ENCODE measurements at places on chromosomes 5 and 9. TPM values are rescaled to one million over a fixed set of nuclear protein-coding genes. Genes with fewer than 3 reads are reported as not detected.

DNA sequence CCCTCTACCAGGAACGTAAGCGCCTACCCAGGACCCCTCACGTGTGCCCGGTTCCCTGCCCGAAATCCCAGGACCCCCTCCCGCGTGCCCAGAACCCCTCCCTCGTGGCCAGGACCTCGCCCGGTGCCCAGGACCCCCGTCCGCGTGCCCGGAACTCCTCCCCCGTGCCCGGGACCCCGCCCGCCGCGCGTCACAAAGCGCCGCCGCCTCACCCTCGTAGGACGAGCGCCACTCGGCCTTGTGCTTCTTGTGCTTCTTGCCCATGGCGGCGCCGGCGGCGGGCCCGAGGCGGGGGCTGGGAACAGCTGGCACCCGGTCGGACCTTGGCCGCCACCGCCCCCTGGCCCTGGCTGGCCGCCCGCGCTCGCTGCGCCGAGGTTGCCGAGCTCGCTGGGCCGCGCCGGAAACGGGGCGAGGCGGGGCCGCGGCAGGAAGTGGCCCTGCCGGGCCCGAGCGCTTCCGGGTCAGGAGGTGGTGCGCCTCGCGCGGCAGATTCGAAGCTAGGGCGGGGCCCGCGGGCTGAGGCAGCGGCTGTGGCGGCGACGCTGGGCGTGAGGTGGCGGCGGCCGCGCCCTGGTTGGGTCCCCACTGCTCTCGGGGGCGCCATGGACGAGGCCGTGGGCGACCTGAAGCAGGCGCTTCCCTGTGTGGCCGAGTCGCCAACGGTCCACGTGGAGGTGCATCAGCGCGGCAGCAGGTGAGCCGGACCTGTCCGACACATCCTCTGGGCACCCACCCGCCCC, at the start of the genes BRD9 and TRIP13:
TSS of gene BRD9 (minus strand) at position 408 of the 743 bp plus-strand sequence. CDS start at position 264, 144 bp downstream.
TSS of gene TRIP13 (plus strand) at position 491 of the 743 bp plus-strand sequence. CDS start at position 606, 115 bp downstream.
- DNase-seq = peak; percentile 82

- no peak for DNase-seq
Measured at GRCh38 chr9:21996858-21997257, 2.3 kb downstream of the CDKN2B-AS1 start.

DNA sequence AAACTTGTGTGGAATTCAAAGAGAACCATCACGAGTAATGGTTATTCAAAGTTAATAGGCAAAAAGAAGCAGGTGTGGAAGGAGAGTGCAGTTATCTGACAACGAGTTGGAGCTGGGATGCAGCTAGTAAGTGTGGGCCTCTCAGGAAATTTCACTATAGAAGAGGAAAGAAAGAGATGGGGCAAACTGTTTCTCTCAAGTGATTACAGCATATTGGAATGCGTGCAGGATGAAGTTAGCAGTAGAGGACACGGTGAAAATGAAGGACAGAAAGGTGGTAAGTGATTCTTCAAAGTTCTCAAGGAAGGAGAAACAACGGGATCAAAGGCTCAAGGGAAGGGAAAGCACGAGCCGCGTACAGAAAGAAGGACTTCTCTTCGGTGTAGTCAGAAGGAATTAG, 84.0 kb downstream of the ADAMTS12 start:
- DNase-seq = no peak

GRCh38 chr9:77764894-77765780, 117.0 kb upstream of the GNA14 start:
- no peak for DNase-seq

- DNase-seq = no peak
Measured at GRCh38 chr9:111187376-111187775, 142.6 kb downstream of the OR2K2 start.

DNA sequence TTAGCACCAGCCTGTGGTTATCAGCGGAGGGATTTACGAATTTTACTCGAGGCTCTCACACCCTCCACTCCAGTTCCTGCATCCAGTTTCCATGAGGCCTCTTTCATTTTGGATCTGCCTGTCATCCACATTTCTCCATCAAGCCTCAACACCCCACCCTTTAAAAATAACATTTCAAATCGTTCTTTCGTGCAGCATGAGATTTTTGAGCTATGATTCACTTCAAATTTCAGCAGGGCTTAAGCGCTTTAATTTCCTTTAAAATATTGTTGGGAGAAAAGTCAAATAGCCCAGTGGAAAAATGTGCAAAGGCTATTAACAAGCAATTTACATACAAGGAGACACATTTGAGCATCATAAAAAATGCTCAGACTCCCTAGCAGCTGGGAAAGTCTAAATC, 103.2 kb downstream of the MSX2 start:
- no peak for DNase-seq

GRCh38 chr5:146510559-146511125, 5.3 kb downstream of the GPR151 start:
- no peak for DNase-seq

- no peak for DNase-seq
Measured at GRCh38 chr5:87139795-87140194, 127.9 kb upstream of the RASA1 start.

DNA sequence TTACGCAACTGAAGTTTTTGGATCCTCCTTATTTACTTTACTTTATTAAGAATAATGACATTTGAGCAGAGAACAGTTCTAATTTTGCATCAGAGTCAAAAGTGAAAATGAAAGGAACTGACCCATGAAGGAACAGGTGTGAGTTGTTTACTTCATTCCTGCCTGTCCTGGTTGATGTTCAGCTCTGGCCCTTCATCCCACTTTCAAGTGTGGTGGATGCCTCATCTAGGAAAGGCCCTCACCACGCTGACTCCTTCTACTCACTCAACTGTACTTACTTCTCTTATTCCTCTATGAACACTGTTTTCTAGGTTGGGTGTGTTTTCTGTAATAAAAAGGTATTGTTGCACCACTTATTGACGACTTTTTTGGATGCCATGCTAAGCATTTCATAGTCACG, 61.8 kb upstream of the PLEKHG4B start:
- DNase-seq = no peak

- no peak for DNase-seq
Measured at GRCh38 chr9:114238472-114238871, 83.1 kb downstream of the COL27A1 start.

- DNase-seq = no peak
Measured at GRCh38 chr5:108260858-108261170, 121.1 kb downstream of the FBXL17 start.

- DNase-seq = no peak
Measured at GRCh38 chr9:4821133-4821532, 28.4 kb downstream of the RCL1 start.

GRCh38 chr9:116278326-116278725, 124.7 kb downstream of the PAPPA start:
- no peak for DNase-seq

GRCh38 chr9:13688990-13689600, 409.6 kb upstream of the MPDZ start:
- no peak for DNase-seq

DNA sequence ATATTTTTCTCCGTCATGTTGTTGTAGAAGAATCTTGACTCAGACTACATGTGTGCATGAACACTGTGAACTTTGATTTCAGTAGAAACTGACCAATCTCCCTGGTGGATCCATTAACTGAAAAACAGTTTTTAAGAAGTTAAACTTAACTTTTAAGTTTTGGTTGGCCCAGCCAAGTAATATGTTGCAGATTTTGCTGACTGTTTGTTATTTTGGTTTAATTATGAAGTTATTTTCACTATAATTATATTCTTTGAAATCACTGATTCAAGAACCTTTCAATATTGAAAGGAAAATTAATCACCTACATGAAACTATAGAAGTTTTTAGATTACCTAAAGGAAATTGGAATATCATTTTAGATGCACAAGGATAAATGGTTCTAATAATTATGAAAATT, 373.6 kb upstream of the COX7C start:
- no peak for DNase-seq

DNA sequence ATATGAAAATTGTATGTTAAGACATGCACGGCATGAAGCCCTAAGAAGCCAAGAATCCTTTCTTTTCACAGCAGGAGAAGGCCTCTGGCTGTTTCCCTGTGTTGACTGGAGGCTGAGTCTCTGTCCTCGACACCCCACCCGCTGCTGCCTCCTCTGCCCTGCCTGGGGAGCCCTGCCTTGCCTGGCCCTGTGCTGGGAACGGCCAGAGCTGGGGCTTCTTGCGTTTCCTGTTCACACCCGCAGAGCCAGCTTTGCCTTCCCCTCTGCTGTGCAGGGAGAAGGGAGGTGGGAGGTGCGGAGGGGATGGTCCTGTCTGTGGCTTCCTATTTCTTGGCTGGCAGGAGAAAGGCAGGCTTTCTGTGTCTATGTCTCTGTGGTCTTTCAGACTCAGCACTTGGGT, 6.9 kb upstream of the GMCL2 start:
- DNase-seq = no peak

- DNase-seq = no peak
Measured at GRCh38 chr9:19516348-19516747, 107.5 kb downstream of the ACER2 start.

GRCh38 chr9:105241356-105242043, 3.0 kb upstream of the SLC44A1 start:
- DNase-seq = no peak

GRCh38 chr9:14321517-14322130, 7.7 kb upstream of the NFIB start:
- DNase-seq = no peak

GRCh38 chr9:109349421-109349846, 28.6 kb upstream of the EPB41L4B start:
- no peak for DNase-seq

GRCh38 chr5:166648736-166649135, 1642.7 kb upstream of the WWC1 start:
- no peak for DNase-seq

GRCh38 chr5:176391479-176391878, 2.9 kb downstream of the HIGD2A start:
- no peak for DNase-seq

- no peak for DNase-seq
Measured at GRCh38 chr9:19620326-19620725, 168.5 kb downstream of the SLC24A2 start.

DNA sequence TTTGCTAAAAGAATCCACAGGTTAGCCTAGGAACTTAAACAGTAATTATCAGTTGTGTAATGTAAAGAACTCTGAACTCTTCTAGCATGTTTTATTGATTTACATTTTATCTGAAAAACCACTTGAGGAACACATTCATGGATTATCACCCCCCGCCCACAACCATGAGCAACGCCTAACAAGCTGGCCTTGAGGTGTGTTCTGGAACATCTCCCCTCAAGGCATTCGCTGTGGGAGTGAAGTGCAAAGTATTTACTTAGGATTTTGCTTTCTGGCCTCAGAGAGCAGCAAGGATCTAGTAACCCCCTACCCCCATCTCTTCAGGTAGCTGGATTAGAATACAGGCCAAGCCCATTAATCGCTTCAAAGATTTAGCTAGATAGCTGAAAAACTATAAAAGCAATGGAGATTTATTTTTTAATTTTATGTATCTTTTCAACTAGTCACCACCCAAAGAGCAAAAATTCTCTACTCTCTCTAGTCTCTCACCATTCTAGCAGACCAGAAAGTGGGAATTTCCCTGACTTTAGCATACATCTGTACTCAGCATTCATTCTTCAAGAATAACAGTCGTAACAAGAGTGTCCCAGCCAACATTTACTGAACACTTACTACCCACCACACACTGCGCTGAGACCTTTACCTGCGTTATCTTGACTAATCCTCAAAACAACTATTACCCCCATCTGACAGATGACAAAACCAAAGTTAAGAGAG, 37.2 kb downstream of the DDX31 start:
- no peak for DNase-seq

- DNase-seq = no peak
Measured at GRCh38 chr5:79119486-79119885, 7.9 kb downstream of the BHMT start.

DNA sequence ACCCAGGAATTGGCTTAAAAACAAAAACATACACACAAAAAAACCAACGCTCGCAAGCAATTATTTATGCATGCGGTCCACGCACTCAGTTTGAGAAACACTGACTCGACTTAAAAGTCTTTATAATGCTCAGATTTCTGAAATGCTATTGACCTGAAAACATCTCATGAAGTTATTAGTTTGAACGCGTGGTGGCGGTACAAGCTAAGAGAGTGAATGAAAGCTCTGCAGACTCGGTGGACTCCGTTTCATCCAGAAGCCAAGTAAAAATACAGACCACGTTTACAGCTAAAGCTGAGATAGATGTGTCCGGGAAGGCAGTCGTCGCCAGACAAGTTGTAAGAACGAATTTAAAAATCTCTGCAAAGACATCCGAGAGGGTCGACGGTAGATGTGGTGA, at the start of gene PCDHB6:
TSS of gene PCDHB6 (plus strand) at position 246 of the 400 bp plus-strand sequence. CDS start 201 bp downstream, outside the sequence.
- DNase-seq = peak; percentile 22

GRCh38 chr5:34749431-34749873, 89.5 kb upstream of the TTC23L start:
- DNase-seq = no peak

DNA sequence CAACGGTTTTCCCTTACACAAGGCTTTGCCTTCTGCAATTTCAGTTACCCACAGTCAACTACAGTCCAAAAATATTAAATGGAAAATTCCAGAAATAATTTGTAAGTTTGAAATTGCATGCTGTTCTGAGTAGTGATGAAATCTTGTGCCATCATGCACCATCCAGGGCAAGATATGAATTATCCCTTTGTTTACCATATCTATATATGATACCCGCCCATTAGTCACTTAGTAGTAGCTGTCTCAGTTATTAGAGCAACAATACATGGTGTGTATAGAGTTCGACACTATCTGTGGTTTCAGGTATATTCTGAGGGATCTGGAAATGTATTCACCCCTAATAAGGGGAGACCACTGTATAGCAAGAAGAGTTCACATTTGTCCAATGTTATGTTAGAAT, 29.4 kb downstream of the ERBIN start:
- no peak for DNase-seq

DNA sequence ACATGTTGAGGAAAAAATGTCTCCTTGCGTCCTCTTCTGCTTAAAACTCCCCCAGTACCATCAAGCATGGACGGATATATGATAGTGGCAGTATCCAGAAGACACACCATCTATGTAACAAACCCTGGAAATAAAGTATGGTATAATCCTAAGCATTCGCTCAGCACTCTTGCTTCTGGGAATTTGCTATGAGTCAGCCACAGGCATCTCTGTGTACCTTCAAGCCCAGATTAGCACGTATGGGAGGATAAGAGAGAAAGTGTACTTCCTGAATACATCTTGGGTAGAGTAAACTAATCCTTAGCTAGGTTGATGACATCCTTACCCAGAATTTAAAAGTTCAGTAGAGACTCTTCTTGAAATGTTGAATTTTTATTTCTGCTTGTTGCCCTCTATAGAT, 71.2 kb downstream of the GHR start:
- no peak for DNase-seq

BRD8 gene
- polyA plus RNA-seq = 197 TPM

DND1 gene
- not detected for polyA plus RNA-seq

C9orf152 gene
- polyA plus RNA-seq = 0.50 TPM

PAEP gene
- 0.38 TPM for polyA plus RNA-seq

NIPAL4 gene
- polyA plus RNA-seq = 0.67 TPM

PITX1 gene
- polyA plus RNA-seq = not detected

ADGRD2 gene
- 0.17 TPM for polyA plus RNA-seq

EFNA5 gene
- 24.7 TPM for polyA plus RNA-seq

C8G gene
- polyA plus RNA-seq = 1.3 TPM

BARHL1 gene
- 0.12 TPM for polyA plus RNA-seq

SLC6A7 gene
- 0.04 TPM for polyA plus RNA-seq

PLCXD3 gene
- polyA plus RNA-seq = 0.23 TPM

IL5 gene
- polyA plus RNA-seq = not detected

DPH7 gene
- 57.8 TPM for polyA plus RNA-seq

HMGCS1 gene
- 130 TPM for polyA plus RNA-seq

Measured in renal pelvis (tissue), 12 donors.